ENCODE measurements at places on chromosomes 6 and 20.
A peak's percentile ranks its signal among the peaks of the same experiment; 100 is the strongest.

DNA sequence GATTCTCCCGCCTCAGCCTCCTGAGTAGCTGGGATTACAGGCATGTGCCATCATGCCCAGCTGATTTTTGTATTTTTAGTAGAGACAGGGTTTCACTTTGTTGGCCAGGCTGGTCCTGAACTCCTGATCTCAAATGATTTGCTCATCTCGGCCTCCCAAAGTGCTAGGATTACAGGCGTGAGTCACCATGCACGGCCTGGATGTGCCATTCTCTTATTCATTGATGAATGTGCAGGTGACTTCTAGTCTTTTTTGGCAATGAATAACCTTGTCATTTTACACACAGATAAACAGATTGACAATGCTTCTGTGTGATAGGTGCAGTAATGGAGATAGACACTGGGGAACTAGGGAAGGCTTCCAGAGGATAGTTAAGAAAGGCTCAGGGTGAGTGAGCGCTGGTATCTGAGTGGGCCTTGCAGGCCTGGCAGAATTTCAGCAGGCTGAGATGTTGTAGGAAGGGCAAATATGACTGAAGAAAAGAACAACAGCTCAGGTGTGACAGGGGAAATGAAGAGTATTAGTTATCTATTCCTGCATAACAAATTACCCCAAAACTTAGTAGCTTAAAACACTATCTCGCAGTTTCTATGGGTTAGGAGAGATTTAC lies 23.3 kb downstream of the PPARD start:
- no peak for DNase-seq

DNA sequence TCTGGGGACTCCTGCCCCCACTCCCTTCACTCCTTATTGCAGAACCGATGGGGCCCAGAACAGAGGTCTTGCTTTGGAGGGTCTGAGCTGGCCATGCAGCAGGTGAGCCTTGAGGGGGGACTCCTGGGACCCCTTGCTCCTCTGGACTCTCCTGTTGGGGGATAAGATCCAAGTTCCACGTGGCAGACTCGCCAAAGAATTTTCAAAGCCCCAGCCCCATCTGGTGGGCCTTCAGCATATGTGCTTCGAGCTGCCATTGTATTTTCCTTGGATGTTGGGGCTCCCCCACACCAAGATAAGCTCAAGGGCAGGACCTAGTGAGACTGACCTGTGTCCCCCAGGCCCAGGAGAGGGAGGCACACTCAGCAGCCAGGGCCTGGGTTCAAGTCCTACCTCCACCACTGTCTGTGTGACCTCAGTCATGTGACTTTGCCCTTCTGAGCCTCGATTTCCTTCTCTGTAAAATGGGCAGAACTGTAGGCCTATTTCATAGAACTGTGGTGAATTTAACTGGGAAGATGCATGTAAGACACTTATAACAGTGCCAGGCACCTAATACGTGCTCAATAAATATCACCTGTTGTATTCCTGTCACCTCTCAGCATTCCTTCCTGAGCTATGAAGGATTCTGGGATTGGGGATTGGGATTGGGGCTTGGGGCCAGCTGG lies 115.5 kb downstream of the VEGFA start:
- DNase-seq = no peak

DNA sequence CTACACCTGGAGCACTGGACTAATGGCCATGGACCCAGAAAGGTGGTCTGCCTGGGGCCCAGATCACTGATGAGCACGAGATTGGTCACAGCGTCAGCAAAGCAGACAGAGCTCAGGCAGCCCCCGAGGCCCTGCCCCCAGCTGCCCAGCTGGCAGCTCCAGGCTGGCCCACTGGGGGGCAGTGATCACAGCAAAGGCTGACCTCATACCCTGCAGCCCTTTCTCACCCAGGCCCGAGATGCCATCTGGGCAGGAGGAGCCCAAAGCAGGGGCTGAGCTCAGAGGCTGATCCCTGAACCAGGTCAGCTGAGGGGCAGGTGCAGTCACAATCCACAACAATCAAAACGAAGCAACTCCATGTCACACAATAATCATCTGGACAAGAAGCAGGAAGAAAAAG lies 4.1 kb downstream of the MAP1LC3A start:
- DNase-seq = no peak

- no peak for DNase-seq
Observed at GRCh38 chr6:167839755-167840154, 13.0 kb downstream of the AFDN start.

DNA sequence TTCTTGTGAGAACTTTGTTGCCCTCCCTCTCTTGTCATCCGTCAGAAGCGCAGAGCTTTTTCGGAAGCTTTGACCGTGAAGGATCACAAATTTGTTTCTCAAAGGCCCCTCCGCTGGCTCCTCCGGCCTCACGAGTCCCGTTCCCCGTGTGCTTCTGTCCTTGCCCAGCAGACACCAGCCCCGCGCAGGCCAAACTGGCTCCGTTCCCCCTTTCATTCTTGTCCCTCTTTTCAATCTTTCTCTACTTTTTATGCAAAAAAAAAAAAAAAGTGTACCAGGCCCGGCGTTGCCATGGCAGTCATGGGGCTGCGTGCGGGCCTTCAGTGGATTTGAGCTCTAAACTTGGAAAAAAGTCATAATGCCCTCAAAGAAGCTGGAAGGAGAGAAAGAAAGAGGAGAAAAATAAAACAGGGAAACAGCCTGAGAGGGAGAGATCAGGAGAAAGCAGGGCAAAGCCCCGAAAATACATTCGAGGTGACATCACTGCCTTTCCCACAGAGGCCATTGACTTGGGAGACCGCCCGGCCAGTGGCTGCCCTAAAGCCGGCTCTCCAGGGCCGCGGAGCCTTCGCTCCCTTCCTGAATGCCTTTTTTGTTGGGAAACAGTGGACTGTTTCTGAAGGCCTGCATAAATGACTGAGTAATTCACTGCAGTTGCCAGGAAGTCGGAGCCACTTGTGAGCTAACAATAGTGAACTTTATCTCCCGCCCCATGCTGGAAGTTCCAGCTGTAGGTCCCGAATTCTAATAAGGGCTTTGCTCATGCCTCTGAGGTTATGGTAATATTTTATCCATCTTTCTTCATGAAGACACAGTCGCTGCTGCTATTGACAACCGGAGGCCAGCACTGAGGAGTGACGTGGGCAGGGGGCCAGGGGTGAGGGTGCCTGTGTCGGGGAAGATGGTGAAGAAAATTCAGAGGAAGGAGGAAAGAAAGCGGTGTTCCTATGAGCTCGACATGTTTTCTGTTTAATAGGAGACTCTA lies 670.9 kb downstream of the QKI start:
- no peak for DNase-seq

- no peak for DNase-seq
Observed at GRCh38 chr20:8994045-8994444, 74.8 kb upstream of the PLCB4 start.

- DNase-seq = no peak
Observed at GRCh38 chr6:168009331-168009730, 11.9 kb downstream of the KIF25 start.

GRCh38 chr6:90483116-90483839 lies 103.6 kb downstream of the MAP3K7 start:
- DNase-seq = no peak

DNA sequence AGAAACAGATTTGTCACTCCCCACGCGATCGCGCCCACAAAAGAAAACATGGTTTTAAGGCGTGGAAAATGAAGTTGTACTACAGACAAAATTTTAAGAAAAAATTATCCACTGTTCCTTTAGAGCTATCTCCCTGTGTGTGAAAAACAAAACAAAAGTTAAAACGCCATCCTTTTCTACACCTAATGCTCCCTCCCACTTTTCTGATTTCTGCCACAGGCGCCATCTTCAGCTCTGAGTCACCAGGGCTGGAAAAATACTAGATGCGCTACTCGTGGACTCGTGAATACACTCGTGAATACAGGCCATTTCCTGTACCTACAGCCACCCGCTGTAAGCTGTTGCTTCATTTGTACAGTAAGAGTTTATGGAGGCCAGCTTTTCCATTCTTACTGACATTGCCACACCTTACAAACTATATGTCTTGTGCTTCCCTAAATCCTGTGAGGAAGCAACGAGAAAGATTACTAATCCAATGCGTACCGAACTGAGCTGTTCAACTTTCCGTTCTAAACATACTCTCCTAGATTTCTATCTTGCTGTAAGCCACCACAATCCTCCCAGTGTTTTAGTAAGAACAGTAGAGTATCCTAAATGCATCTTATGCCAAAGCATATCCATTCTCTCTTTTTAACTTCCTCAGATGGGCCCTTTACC lies 773 bp upstream of the AHI1 start:
- DNase-seq = no peak

GRCh38 chr20:10259166-10259565 lies 40.5 kb downstream of the SNAP25 start:
- no peak for DNase-seq

- DNase-seq = no peak
Observed at GRCh38 chr6:167648501-167649278, 178.0 kb upstream of the AFDN start.

GRCh38 chr6:5464099-5464885 lies 203.0 kb downstream of the FARS2 start:
- no peak for DNase-seq

GRCh38 chr6:2652611-2653010 lies 98.1 kb downstream of the MYLK4 start:
- no peak for DNase-seq

- DNase-seq = no peak
Observed at GRCh38 chr6:7561153-7561964, 19.9 kb downstream of the DSP start.

DNA sequence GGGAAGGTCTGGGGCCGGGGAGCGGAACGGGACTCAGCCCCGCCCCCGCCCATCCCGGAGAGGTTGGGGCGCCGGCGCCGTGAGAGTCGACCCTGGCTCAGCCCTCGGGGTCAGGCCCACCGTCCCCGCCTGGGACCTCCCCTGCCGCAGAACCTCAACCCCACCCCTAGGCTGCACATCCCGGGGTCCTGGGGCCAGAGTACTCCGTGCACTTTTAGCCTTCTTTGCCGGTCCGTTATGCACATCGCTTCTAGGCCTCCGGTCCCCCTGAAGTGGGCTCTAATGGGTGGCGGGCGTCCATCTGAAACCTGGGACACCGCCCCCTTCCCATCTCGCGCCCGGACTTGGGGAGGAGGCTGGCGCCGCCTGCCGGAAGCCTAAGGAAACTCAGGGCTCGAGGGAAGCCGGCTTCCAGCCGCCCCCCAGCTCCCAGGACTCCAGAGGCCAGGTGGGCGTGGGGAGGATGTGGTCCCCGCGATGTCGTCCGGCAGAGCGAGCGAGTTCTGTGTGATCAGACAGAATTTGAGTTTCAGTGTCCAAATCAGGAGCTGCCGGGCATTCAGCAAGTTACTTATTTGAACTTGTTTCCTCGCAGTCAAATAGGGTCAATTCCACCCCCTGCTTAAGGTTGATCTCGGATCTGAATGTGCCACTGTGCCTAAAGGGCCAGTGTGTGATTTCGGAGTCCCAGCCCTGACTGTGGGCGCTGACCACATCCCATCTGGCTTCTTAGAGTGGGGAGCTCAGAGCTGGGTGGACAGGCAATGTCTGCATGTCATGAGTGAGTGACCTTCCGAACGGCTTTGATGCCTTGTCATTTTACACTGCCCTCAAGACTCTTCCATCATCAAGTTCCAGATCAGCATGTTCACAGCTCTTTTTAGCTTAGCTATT lies 47.6 kb downstream of the CPXM1 start:
- DNase-seq = peak; percentile 36

DNA sequence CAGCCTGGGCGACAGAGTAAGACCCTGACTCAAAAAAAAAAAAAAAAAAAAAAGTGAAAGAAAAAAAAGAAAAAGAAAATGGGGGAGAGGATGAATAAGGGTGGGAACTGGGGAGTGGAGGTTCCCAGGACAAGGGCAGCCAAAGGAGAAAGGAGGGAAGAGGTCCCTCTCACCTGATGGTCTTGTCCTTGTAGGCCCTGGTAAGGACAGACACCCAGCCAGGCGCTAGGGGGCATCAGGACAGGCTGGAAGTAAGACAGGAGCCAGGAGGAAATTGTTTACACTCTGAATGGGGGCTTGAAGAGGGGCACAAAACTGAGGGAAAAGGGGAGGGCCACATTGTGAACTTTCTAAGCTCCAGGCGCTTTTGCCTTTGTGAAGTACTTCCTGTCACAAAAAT lies 2.3 kb upstream of the ALDH5A1 start:
- DNase-seq = no peak

- no peak for DNase-seq
Observed at GRCh38 chr6:131683479-131683878, 17.7 kb downstream of the OR2A4 start.

- DNase-seq = no peak
Observed at GRCh38 chr20:41142919-41143318, 5.6 kb downstream of the PLCG1 start.

DNA sequence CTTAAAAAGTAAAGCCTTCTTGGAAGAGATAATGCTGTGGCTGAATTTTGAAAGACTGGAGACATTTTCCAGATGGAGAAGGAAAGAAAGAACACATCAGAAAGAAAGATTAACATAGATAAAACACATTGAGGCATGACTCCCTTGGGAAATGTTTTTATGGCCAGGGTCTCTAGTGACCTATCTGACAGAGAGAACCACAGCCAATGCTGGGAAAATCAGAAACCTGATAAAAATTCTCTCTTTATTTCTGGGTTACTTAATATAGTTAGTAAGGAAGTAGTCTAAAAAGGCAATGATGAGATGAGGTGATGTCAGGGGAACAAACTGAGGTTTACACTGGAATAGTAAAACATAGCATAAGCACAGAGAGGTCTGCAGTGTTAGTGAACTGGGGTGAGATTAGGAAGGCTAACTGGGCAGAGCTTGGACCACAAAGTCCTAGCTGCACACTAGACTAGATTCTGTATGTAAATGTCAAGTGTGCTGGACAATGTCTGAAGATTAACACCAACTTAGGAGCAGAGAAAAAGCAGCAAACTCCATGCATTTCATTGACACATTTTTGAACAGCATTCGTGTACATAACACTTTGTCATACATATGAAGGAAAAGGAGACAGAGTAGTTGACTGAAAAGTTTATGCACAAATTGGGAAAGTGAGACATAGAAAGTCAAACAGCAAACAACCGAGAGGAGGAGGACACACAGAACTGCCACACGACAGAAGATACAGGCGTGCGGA lies 31.0 kb downstream of the ELOVL2 start:
- no peak for DNase-seq

DNA sequence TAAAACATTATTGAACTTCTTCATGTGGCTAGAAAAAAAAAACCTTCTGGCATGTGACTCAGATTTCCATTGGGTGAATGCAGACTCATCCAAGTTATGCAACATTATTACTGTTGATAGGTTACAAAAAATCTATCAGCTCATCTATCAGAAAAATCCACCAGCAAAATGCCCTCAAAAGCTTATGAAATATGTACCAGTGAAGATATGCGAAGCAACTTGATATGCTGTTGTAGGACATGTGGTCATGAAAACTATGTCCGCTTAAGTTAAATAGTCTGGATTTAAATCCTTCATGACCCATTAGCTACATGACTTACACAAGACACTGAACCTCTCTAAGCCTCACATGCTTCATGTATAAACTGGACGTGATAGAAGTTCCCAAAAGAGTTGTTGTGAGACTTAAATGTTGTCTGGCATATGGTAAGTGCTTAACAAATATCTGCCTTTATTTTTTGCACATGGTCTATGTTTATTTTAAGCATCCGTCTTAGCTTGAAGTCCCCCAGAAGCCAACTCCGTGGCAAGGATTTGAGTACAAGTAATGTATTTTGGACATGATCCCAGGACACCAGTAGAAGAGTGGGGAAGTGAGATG lies 12.5 kb upstream of the BFSP1 start:
- no peak for DNase-seq

- DNase-seq = no peak
Observed at GRCh38 chr6:14877758-14878157, 368.1 kb upstream of the JARID2 start.

Measured in NCI-H1694 (cell line).